Vagina (tissue), 2 donors: ENCODE measurements at places on chromosomes 1 and 21.

- DNase-seq: no peak
Measured at GRCh38 chr1:27476237-27476636, 13.7 kb downstream of the WASF2 start.

DNA sequence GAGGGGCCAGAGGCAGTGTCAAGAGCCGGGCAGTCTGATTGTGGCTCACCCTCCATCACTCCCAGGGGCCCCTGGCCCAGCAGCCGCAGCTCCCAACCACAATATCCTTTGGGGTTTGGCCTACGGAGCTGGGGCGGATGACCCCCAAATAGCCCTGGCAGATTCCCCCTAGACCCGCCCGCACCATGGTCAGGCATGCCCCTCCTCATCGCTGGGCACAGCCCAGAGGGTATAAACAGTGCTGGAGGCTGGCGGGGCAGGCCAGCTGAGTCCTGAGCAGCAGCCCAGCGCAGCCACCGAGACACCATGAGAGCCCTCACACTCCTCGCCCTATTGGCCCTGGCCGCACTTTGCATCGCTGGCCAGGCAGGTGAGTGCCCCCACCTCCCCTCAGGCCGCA is at the start of gene BGLAP:
TSS of gene BGLAP (plus strand) at position 259 of the 400 bp plus-strand sequence. CDS start at position 307, 48 bp downstream.
- DNase-seq: no peak

DNA sequence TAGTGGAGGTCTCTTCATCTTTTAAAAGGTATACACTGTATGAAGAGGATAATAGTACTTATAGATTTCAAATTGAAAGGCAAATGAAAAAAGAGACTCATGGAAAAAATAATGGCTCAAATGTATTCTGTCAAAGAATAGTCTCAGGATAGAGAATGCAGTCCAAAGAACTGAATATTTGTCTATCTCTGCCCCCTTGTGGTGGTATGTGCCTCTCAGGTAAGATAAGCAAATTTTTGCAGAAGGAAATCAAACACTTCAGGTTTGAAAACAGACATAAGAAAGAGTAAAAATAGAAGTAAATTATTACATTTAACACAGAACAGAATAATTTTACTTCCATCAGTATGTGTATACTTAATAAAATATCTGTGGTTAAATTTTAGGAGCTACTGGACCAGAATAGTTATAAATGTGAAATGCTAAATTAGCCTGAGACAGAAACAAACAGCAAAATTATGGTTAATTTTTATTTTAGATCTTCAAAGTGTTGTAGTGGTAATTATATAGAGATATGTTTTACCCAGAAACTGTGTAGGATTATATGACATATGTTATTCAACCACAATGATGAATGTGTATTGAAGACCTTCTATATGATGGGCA is 164.4 kb upstream of the PALMD start:
- DNase-seq: no peak

GRCh38 chr1:213986020-213986924 is 1.5 kb upstream of the PROX1 start:
- no peak for DNase-seq

- no peak for DNase-seq
Measured at GRCh38 chr1:245074232-245074747, 80.5 kb upstream of the KIF26B start.

DNA sequence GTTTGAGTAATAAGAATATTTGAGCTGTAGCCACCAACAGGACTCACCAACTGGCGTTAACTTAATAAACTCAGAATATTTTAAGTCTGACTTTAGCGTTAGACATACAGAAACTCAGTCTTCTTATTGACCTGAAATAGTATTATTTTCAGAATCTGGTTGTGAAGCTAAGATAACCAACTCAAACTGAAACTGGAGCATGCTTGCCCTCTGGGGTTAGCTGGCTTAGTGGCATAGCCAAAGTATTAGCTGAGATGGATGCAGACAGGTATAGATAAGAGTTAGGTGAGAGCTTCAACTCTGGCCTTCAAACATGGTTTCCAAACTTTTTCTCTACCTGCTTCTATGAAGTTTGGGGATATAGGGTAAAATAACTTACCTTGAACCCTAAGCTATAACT is 40.5 kb downstream of the AMY1C start:
- no peak for DNase-seq

DNA sequence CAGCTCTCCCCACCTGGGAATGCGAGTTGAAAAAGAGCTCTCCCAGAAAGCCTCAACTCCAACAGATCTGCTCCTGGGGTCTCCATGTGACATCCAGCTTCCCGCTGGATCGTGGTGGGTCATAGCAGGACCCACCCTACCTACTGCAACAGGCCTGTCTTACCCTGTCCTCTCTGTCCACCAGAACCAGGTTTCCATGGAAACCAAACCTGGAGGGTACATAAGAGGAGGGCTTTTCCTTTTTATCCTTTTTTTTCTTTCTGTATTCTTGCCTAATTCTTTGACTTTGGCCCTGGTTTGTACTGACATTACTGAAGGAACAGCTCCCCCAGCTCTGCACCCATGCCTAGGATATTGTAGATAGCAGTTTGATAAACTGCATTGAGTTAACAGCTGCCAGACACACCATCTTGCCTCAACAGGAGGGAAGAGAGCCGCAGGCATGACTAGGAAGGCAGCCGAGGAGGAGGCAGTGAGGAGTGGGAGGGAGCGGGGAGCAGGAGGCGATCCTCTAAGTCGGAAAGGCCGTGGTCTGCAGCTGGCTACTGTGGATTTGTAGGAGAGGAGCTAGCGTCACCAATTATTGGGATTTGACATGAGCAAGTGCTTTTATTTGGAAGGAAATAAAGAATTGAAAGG is 9.7 kb upstream of the FMOD start:
- DNase-seq: no peak

DNA sequence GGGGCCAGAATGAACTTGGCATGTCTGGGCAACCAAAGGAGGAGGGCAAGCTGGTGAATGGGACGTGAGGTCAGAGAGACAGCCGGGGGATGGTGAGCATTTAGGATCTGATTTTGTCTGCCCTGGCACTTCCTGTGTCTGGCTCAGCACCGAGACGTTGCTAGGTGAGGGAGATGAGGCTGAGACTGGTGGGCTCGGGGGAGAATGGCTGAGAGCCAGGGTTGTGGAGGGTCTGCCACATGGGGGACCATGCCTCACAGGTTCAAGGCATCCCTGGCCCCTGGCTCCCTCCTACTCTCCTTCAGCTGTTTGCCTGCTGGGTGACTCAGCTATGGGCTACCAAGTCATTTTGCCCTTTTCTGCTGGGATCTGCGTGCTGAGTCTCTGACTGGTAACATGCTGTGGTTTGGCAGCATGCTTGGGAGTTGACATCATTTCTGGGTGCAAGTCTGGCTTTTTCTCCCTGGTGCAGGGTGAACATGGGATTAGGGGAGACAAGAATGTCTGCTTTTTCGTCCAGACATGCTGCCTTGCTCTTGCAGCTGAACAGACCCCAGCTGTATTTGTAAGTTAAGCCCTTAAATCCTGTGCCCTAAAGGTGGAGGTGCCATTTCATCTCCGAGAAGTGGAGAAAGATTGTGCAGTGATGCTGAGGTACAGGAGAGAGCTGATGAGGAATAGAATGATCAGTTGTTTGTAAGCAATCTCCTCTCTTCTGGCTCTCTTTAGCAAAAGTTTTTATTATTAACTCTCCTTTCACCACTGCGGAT is 17.6 kb downstream of the GALNT2 start:
- peak; percentile 88 for DNase-seq

- DNase-seq: no peak
Measured at GRCh38 chr1:6727535-6727934, 25.9 kb upstream of the DNAJC11 start.

GRCh38 chr1:41683681-41684500 is 199.4 kb upstream of the EDN2 start:
- DNase-seq: no peak

GRCh38 chr1:30147188-30147587 is 576.2 kb downstream of the MATN1 start:
- no peak for DNase-seq

DNA sequence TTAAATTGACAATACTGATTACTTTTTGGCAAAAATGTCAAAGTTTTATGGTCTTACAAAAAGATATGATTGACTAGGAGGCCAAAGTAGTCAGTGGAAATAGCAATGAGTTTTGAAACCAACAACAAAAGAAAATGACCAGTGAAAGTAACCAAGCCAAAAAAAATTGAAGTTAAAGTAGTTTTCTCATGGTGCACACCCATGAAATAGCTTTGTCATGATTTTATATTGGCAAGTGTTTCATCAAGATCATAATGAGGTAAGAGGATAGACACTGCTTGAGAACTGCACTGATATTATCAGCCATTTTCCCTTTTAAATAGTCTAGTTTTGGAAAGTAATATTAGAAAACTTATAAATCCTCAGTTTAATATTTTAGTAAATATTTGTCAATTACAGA is 206.2 kb upstream of the ADAMTS5 start:
- DNase-seq: no peak

DNA sequence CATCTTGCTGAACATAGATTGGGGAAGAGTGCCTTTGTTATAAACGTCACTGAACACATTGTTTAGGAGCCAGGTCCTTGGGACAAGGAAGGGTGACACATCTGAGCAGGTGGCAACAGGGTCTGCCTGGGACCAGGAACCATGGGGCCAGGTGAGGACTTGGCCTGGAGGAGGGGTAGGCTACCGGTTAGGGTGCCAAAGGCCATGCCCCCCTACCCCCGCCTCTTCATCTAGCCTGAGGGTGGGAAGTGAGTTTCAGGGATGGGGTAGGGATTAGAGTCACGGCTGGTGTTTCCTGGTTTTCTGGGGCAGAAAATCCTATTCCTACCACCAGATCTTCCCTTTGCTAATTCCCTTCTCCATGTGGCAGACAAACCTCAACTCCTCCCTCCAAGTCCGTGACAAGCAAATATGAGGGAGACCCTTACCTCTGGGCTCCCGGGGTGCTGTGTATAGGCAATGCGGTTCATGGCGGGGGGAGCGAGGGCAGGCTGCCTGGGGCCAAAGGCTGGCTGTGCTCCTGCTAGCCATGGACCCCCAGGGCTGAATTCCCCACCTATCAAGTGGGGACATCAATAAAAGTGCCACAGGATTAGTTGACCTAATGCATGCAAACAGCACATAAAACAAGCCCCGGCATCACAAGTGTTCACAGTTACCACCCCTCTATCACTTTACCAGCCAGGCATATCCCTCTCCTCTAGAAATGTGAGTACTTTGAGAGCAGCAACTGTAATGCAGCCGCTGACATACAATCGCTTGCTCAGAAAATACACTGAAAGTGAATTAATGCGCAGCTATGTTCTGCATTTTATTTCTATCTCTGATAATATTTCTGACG is 14.5 kb downstream of the CD247 start:
- DNase-seq: no peak

DNA sequence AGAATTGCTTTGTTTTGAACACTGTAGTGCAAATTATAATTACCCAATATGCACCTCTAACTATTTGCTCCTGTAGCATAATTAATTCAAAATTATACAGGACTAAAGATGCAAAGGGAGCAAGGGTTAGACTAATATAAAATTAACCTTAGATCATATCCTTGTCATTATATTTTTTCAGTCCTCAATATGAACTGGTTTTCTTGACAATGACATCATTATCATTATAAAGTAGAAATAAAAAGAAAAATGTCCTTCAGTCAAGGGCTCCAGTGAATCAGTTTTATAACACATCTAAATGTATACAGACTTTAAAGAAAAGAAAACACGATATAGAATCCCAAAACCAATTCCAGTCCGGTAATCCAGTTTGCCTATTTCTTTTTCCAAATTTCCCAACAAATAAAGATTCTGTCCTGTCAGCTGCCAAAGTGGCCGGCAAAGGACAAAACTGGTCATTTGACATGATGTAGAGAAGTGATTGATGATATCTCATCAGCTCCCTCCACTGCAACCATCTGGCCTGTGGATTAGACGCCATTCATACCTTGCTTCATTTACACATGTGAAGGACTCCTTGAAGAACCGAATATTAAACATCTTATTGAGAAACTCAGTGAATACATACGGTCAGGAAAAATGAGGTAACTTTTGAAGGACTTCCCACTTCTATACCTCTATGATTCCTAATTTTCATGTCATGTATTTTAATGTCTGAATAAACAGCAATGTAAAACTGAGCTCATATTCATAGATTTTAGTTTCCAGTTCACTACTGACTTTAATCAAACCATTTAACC is 15.5 kb downstream of the DPYD start:
- no peak for DNase-seq

DNA sequence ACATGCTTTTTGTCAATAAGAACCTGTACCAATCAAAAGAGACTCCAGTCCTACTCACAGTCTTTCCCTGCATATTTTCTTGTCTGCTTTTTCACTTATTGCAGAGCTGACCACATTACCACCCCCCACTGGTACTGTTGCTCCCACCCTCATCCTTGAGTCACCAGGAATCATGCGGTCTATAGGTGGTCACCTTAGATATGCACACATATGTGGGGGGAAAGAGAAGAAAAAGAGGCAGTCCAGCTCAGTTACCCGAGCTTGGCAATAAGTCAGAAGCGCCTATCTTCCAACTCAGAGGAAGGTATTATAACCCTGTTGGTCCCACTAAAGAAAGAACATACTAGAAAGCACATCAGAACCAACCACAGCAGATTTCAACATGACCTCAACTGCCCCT is 119.2 kb downstream of the SMYD2 start:
- no peak for DNase-seq

DNA sequence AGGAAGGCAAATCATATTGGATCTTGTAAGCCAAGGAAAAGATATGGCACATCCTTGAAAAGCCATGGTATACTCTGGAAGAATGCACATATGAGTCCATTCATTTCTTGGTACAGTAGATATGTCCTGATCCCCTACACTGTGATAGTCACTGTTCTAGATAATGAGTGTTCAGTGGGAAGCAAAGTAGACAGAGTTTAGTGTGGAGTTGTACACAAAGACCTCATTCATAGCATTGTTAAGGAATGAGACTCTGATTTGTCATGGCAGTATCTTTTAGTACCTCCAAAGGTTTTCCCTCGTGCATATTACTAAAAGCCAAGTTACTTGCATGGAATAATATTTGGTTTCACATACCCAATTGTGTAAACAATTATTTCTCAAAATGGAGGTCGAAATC is 204.7 kb downstream of the NFIA start:
- no peak for DNase-seq

- no peak for DNase-seq
Measured at GRCh38 chr1:189206617-189207016, 1271.0 kb downstream of the BRINP3 start.

DNA sequence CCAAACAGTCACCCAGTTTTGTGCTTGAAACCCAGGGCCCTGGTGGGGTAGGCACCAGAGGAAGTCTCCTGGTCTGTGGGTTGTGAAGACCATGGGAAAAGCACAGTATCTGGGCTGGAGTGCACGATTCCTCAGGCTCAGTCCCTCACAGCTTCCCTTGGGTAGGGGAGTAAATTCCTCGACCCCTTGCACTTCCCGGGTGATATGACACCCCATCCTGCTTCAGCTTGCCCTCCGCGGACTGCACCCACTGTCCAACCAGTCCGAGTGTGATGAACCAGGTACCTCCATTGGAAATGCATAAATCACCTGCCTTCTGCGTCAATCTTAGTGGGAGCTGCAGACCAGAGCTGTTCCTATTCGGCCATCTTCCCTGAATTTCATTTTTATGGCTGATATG is 133.9 kb upstream of the KCTD3 start:
- DNase-seq: no peak
